Stimulated activated naive CD4-positive, alpha-beta T cell (primary cell): ENCODE measurements at places on chromosomes 5 and 9.

DNA sequence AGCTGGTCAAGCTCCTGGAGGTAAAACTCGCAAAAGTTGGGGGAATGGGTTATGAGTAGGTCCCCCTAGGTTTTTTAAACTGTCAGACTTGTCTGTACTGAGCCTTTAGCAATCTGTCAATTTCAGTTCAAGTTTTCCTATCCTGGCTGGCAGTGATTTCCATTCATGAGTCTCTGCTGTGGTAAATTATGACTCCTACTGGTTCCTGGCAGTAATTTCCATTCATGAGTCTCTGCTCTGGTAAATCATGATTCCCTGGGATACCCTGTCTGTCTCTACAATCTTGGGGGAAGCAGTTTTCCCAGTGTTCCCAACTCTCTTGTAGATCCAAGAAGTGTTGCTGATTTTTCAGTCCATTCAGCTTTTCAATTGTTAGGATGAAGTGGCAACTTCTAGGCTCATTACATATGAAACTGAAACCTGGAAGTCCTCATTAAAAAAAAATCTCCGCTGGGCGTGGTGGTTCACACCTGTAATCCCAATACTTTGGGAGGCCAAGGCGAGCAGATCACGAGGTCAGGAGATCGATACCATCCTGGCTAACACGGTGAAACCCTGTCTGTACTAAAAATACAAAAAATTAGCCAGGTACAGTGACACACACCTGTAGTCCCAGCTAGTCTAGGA is 91.3 kb upstream of the GPBP1 start:
- no peak for DNase-seq

DNA sequence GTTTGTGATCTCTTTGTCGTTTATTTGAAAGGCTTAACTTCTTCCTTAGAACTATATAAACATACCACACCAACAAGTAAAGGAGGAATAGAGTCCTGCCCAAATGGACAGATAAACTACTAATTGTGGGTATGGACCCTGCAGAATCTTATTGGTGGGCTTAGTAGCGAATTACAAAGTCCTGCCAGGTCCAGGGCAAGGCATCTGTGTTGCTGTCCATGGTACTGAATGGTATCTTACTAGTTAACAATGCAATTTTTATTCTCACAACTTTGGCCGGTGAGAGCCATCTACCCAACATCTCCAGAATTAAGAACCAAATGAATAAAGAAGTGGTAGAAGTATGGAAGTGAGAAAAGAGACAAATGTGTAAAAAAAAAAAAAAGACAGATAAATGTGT is 1782.4 kb upstream of the WWC1 start:
- DNase-seq, result no peak

DNA sequence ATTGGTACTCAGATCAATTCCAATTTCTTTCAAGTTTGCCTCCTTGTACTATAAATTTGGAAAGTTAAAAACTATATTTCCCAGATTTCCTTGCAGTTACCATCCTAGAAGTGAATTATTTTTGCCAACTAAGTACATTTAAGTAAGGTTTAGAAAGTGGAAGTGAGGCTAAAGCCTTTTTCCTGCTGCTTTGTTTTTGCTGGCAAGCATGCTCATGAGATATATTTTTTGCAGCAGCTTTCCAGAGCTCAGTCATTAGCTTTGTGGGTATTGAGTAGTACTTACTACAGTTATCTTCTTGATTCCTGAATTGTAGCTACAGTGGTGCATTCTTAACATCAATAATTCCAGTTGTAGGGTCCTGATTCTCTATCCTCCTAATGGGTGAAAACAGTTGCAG is 3.5 kb upstream of the BTF3 start:
- no peak for DNase-seq

DNA sequence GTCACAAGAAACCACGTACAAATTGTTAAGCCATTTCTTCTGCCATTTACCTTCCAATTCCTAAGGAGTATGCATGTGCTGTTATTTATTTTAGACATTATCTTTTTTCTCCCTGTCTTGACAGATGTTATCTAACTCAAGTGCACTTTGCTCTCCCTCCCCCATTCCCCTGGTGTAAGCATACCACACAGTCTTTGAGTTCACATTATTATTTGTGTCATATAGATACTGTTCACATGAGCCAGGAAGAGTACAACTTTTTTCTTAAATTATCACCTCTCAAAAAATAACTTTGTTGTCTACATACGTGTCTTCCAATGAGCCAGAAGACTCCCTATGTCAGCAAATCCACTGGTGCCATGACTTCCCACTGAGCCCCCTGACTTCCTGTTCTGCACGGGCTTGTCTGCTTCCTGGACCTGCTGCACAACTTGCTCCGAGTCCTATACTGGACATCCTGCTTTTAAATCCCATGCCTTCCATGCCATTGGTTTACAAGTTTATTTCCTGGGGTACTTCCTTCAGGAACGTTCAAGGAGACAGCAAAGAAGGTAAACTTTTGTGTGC is 19.9 kb upstream of the FAM120A start:
- DNase-seq, result no peak

- DNase-seq, result no peak
Measured at GRCh38 chr9:21833090-21833801, 30.8 kb downstream of the MTAP start.

DNA sequence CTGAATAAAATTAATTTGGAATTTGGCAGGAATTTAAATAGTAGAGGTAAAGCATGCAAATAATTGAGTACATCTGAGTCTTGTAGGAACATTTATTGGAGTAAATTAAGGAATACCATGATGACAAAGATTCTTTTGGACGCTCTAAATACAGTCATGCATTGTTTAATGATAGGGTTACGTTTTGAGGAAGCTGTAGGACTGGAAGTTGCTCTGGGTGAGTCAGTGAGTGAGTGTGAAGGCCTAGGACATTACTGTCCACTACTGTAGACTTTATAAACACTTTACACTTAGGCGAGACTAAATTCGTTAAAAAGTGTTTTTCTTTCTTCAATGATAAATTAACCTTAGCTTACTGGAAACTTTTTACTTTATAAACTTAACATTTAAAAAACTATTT is 113.0 kb downstream of the FAM170A start:
- no peak for DNase-seq

GRCh38 chr9:99366621-99367020 is 144.5 kb downstream of the SEC61B start:
- DNase-seq, result no peak
